ENCODE measurements at places on chromosomes 3 and 15.
A peak's percentile ranks its signal among the peaks of the same experiment; 100 is the strongest.

DNA sequence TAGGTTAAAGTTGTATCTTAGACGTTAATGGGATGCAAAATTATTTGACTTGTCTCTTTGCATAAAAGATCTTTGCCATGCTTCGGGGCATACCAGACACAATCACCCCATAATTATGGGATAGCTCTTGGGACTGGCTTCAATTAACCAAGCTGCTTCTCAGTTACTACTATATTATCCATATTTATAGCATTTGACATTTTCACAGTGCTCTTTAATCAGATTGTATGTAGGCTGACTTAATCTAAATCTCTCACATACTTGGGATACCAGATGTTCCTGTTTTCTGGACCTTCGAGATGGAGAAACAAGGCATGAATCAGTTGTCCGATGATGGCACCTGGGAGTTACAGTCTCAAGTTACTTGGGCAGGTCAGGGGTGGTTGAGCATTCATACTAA lies 27.2 kb upstream of the ABHD17C start:
- DNase-seq = no peak

GRCh38 chr3:148924562-148924961 lies 59.5 kb downstream of the CPA3 start:
- DNase-seq = no peak

GRCh38 chr15:42549032-42549491 lies 424 bp downstream of the HAUS2 start:
- peak; percentile 25 for DNase-seq

- DNase-seq = no peak
These were observed 4.8 kb upstream of the RTP3 start for GRCh38 chr3:46492890-46493547.

DNA sequence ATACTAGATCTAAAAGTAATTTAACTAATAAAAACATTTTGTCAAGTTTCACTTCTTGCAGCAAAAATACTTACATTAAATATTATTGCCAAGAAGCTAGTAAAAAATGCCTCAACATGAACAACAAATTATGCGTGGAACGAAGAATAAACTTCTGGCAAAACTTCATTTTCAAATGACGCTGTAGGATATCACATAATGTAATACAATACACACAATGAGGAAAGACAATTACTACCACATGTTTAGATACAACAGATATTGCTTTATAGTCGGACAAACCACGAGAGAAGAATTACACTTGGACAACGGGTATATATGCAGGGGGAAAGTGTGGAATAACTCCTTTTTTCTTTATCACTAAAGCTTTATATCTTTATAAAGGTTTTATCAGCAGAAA lies 21.6 kb downstream of the P3H2 start:
- no peak for DNase-seq

DNA sequence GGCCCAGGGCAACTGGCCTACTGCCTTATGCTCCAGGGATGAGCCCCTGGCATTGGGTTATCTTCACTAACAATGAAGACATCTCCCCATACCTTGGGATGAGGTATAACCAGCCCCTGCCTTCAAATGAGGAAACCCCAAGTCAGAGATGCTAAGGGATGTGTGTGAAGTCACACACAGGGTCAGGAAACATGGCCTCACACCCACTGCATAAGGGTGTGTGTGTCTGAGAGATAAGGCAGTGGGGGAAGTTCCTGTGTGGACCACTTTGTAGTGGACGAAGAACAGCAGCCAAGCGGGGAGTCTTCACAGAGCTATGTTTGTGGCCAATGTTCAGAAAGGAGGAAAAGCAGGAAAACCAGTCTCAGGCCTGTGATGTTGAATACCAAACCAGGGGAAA lies 10.5 kb downstream of the ELP6 start:
- no peak for DNase-seq

DNA sequence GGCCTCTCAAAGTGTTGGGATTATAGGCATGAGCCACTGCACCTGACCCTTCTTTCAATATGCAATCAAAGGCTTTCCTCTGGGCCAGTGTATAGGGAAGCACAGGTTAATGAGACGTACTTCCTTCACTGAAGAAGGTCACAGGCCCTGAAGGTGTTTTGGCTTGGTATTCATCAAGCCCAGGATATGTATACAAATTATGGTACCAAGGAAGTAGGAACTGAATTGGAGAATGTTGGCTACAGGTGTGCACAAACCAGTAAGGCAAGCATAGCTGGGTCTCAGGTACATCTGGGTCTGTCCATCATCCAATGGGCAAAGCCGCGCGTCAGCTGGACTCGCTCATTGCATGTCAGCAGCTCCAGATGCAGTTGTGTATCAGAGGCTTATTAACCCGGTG lies 237.9 kb downstream of the ADAMTS17 start:
- DNase-seq = no peak

- no peak for DNase-seq
These were observed 282.4 kb upstream of the LRRFIP2 start for GRCh38 chr3:37456781-37457180.

DNA sequence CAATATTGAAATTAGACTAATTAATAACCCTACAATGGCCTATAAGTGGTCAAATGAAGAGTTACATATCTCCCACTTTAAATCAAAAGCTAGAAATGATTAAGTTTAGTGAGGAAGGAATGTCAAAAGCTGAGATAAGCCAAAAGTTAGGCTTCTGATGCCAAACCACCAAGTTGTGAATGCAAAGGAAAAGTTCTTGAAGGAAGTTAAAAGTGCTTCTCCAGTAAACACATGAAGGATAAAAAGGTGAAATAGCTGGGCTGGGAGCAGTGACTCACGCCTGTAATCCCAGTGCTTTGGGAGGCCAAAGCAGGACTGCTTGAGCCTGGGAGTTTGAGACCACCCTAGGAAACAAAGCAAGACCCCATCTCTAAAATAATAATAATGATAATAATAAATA lies 46.9 kb upstream of the DCUN1D1 start:
- no peak for DNase-seq

- DNase-seq = no peak
These were observed 39.6 kb downstream of the CBLB start for GRCh38 chr3:105829229-105829628.

- no peak for DNase-seq
These were observed 892 bp downstream of the NMD3 start for GRCh38 chr3:161221806-161222600.

Measured in DMS79 (cell line).